NCI-H510A (cell line): ENCODE measurements at places on chromosomes 16 and 17.

GRCh38 chr17:81440051-81440471 lies 44.8 kb downstream of the BAHCC1 start:
- no peak for DNase-seq

- DNase-seq, result no peak
These were observed 140.9 kb downstream of the KCNJ2 start for GRCh38 chr17:70310221-70310672.

DNA sequence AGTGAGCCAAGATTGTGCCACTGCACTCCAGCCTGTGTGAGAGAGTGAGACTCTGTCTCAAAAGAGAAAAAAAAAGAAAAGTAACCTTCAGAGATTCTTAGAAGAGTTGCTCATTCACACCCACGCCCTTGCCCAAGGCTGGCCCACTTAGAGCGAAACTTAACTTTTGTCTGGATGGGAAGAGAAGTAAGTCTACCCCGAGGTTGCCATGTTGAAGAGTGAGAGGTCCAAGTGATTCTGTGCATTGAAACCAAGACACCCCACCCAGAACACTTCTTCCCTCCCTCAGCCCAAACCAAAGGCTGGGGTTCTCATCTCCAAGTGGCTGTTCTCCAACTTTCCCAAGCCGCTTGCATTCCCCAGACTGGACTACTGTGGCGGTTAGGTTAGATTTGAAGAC lies 2.4 kb upstream of the CISD3 start:
- no peak for DNase-seq

- no peak for DNase-seq
These were observed 29.2 kb downstream of the SNX20 start for GRCh38 chr16:50651835-50652438.

GRCh38 chr17:34598161-34598776 lies 18.9 kb downstream of the TMEM132E start:
- DNase-seq, result no peak

- no peak for DNase-seq
These were observed 70.1 kb upstream of the ARL4D start for GRCh38 chr17:43328650-43329049.

DNA sequence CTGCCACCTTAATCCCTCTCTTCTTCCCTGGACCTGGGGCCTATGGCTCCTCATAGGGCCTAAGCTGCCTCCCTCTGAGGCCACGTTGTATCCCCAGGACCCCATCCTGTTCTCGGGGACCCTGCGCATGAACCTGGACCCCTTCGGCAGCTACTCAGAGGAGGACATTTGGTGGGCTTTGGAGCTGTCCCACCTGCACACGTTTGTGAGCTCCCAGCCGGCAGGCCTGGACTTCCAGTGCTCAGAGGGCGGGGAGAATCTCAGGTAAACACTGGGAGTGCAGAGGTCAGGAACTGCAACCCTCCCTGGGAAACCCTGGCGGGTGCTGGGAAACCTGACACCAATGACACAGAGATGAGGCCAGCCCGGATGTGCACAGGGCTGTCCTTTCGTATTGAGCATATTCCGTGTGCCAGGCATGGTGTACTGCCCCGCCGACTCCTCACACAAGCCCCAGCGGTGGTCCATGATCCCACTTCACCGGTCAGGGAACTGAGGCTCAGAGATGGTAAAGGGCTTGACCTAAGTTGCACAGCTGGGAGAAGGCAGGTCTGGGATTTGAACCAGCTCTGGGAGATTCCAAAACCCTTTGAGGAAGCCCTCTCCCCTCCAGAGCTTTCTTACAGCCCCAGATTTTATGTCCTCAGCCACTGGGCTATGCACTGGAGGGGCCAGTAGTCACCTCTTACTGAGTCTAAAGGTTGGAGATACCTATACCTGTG lies 22.9 kb downstream of the ANKRD40 start:
- peak; percentile 89 for DNase-seq

- DNase-seq, result no peak
These were observed 45.7 kb upstream of the FAM20A start for GRCh38 chr17:68646626-68647526.

DNA sequence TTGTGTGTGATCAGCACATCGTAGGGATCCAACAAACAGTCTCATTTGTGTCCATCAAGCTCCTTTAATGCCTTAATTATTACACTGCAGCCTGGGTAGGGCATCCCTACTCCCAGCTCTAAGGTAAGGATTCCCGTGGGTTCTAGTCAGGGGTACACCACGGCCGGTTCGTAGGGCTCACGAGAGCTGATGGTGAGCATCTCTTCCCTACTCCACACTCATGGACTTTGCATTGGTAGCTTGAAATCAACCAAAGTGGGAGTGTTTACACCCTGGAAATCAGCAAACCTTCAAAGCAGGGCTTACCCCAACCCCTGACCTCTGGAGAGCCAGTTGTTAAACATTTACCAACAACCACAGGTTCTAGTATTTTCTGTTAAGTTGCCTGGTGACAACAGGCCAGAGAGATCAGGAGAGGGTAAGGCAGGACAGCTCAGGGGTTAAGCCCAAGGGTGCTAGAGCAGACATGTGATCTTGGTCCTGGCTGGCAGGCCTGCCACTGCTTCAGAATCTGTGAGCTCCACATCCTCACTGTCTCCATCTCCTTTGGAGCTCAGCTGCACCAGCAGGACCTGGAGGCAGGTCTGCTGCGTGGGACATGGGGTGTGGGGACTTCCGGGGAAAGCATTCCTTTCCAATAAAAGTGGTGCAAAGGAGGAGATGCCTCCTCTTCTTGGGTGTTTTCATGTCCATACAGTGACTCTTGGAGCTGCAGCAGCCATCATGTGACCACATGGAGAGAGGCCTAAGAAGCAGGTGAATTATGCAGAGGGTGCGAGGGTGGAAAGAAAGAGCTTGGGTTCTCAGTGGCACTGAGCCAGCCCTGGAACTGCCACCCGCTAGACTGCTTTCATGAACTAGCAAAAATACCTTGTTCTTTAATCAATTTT lies 36.1 kb upstream of the ZCCHC14 start:
- no peak for DNase-seq

GRCh38 chr16:65323655-65324237 lies 201.9 kb upstream of the CDH11 start:
- no peak for DNase-seq

DNA sequence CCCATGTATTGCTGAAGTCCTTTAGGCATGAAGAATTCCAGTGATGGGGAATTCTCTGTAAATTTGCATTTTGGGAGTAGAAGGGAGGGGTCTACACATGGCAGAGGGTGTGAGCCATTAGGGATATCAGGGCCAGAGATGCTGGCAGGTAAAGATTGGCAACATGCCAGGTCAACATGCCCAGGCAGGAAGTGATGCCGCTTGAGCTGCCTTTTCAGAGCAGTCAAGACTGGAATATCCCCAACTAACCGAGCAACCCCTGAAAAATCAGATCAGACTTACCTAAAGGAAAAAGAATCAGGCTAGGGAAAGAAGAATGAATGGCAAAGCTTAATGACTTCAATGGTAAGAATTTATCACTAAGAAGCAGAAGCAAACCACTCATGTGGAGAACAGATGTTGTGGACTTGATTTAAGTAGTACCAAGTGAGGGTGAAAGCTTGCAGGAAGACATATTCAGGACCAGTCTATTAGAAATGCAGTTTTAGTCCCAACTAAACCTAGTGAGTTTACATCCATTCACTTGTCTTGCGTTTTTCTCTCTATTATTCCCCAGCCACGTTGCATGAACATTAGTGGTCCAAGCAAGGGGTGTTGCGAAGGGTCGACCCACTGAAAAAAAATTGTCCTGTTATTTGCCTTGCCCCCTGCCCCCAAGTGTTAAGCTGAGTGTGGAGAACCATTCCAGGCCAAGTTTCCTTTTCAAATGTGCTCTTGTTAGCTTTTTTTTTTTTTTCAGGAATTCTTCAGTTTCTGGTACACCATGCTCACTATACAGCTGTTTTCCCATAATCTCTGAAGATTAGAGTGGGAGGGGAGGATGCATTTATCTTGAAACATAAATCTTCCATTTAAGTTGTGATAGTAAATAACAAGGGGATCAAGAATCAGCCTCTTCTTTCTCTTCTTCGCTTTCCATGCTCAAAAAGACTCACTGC lies 105.2 kb downstream of the ABCA8 start:
- DNase-seq, result peak; percentile 59

DNA sequence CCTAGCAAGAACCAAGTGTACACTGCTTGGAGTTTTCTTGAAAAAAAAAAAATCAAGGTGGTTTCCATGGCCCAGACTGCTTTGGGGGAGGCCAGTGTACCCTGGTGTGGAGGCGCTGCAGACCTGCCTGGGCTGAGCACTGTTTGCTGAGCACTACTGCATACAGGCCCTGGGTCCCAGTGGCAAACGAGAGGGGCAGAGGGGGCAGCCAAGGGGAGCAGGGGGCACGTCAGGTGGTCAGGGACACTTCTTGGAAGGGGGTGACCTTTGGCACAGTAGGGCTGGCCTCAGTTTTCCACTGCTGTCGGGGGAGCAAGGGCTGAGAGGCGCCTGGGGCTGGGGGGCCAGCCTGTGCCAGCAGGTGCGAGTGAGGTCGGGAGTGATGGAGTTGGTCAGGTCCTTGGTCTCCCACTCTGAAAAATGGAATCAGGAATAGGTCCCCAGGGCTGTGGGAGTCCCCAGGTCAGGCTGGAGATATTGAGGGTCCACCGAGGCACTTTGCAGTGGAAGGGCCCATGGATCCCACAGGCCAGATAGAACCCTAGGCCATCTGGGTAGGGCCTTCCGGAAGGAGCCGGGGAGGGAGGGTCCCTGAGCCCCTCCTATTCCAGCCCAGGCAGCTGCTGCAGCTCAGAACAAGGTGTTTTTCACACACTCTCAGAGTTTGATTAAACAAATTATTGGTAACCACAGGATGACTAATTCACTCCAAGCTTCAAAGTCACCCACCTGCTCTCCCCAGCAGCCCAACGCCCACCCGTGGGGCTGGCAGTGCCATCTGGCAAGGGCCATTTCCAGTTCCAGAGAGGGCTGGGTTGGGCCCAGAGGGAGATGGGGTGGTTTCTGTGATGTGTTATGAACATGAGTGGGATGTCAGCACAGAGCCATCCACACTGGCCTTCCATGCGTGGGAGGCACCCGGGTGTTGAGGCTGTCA lies 3.5 kb downstream of the ZFPM1 start:
- no peak for DNase-seq

DNA sequence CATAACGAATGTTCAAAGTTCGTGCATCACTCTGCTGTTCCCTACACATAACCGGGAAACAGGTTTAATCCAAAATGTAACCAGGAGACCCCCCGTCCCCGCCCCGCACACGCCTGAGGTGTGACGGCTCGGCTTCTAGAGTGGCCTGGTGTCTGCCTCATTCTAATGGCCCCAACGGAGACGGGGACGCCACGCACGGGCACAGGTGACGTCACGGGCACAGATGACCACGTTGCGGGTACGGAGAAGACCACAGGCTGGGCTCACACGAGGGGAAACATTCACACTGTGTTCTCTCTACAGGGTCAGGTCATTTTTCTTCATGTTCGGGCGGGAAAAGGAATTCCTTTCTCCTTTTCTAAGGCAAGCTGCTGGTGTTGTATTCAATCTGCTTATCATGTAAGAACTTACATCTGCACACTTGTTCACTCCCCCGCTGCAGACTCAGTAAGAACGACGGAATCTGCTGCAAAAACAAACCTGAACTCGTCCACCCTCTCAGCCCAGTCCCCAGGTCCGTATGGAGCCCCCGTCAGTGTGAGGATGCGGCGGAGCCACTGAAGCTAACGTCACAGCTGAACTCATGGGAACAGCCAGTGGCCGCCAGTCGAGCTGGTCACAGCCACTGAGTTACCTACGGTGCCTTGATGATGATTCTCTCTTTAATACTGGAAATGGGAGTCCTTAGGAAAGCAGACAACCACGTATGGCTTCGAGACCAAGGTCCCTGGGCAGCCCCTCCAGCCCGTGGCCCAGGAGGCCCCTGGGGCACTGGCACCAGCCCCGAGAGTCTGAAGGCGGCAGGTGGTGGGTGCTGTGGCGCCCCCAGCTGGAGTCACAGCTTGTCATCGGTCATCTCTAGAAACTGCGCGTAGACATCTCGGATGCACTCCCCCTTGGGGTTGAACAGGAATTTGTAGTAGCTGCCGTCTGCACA lies 32.9 kb downstream of the WDR45B start:
- DNase-seq, result no peak

GRCh38 chr16:67177743-67178699 lies 5.7 kb downstream of the MATCAP1 start:
- DNase-seq, result peak; percentile 87

DNA sequence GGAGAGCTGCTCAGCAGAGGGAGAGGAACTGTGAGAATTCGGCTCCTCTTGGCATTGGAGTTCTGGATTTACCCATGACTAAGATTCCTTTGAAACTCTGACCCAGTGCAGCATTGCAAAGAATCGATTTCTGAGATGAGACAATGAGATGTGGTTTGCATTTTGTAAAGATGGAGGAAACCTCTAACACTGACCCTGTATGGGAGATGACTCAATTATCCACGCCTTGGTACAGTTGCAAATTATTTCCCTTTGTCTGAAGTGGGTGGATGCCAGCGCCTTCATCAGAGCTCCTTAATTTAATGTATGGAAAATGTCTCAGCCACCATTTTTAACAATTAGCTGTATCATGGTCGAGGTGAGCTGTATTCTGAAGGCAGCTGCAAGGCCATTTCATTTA lies 53.4 kb downstream of the NUP93 start:
- DNase-seq, result no peak

GRCh38 chr17:51428668-51429495 lies 168.5 kb downstream of the UTP18 start:
- DNase-seq, result no peak

GRCh38 chr16:24789881-24790280 lies 55.9 kb upstream of the SLC5A11 start:
- no peak for DNase-seq

GRCh38 chr17:48477221-48477620 lies 47.2 kb upstream of the SKAP1 start:
- DNase-seq, result no peak

DNA sequence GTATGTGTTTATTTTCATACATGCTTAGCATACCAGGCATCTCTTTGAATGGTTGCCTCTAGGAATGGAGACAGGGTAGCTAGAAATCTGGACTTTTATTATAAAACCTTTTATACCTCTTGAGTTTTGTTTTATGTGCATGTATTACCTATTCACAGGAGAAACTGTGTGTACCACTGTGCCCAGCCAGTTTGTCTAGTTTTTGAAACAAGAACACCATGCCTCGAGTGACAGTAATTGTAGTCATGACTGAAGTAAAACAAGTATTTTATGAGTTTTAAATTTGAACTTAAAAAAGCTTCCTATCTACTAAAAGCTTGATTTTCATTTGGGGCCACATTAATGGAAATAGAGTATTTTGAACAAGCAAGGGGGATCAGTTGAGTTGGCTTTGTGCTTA lies 57.4 kb downstream of the SNTB2 start:
- DNase-seq, result no peak
